ENCODE measurements at places on chromosomes 1 and 21. TPM values are rescaled to one million over a fixed set of nuclear protein-coding genes. Genes with fewer than 3 reads are reported as not detected.

Gene HSD3B1
- 0.27 TPM for total RNA-seq

Gene VAMP4
- 9.4 TPM for total RNA-seq

Gene BGLAP
- total RNA-seq = 0.67 TPM

DNA sequence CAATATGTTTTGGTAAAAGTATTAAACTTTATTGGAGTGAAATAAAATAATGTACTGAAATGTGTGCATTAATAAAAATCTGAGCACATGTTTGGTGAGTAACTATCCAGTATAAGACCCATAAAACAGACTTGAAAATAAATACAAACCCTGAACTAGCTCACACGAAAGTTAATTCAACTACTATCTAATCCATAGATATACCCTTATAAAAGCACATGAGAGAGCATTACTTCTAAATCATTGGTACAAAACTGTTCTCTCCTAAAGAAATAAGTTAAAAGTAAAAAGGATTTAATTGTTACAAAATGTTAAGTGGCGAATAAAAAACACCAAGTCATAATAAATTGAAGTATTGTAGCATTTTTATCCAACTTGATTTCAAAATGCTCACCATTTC is 295.6 kb downstream of the PTPRC start:
- no peaks in the 10 kb centered on the region for H3K36me3 ChIP-seq
- H3K4me1 ChIP-seq = peaks cover 12% of the 10 kb centered on the region
- DNase-seq = no peak
- no peaks in the 10 kb centered on the region for H3K27me3 ChIP-seq
- no peak overlapping the region for H3K4me3 ChIP-seq

- no peak overlapping the region for H3K27ac ChIP-seq
- DNase-seq = peak; percentile 65
- H3K4me1 ChIP-seq = no peaks in the 10 kb centered on the region
- H3K36me3 ChIP-seq = no peaks in the 10 kb centered on the region
Measured at GRCh38 chr1:192506741-192507155, 68.8 kb upstream of the RGS1 start.

GRCh38 chr1:197725044-197725443 is 50.2 kb downstream of the DENND1B start:
- H3K36me3 ChIP-seq = no peaks in the 10 kb centered on the region
- H3K4me3 ChIP-seq = no peak overlapping the region
- no peak overlapping the region for H3K27ac ChIP-seq
- DNase-seq = no peak

- no peaks in the 10 kb centered on the region for H3K4me1 ChIP-seq
- no peak within 1 kb of the TSS for H3K4me3 ChIP-seq
- H3K27ac ChIP-seq = no peak within 1 kb of the TSS
- no peak for DNase-seq
Measured at GRCh38 chr1:157099633-157100009, at the start of gene ETV3L. ETV3L (minus strand) TSS chr1:157099808; CDS start chr1:157099523, 285 bp downstream.

DNA sequence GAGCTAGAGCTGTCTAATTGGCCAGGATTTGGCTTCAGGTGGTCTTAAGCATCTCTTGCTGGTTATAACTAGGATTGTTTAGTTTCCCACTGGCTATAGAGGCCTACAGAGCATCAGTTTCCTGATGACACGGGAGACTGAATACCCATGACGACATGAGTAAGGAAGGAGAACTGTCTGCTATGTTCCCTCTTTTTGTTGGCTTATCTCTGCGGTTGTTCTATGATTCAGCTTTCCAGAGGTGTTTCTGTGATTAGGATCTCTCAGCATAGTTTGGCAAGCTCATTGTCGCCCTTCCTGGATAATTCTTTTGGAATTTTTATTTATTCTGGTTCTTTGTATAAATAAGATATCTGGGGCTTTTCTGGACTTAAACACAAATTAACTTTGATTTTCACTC is 163.4 kb downstream of the OLFM3 start:
- DNase-seq = no peak
- no peaks in the 10 kb centered on the region for H3K4me1 ChIP-seq
- H3K27ac ChIP-seq = no peak overlapping the region
- no peak overlapping the region for H3K4me3 ChIP-seq
- no peaks in the 10 kb centered on the region for H3K27me3 ChIP-seq

DNA sequence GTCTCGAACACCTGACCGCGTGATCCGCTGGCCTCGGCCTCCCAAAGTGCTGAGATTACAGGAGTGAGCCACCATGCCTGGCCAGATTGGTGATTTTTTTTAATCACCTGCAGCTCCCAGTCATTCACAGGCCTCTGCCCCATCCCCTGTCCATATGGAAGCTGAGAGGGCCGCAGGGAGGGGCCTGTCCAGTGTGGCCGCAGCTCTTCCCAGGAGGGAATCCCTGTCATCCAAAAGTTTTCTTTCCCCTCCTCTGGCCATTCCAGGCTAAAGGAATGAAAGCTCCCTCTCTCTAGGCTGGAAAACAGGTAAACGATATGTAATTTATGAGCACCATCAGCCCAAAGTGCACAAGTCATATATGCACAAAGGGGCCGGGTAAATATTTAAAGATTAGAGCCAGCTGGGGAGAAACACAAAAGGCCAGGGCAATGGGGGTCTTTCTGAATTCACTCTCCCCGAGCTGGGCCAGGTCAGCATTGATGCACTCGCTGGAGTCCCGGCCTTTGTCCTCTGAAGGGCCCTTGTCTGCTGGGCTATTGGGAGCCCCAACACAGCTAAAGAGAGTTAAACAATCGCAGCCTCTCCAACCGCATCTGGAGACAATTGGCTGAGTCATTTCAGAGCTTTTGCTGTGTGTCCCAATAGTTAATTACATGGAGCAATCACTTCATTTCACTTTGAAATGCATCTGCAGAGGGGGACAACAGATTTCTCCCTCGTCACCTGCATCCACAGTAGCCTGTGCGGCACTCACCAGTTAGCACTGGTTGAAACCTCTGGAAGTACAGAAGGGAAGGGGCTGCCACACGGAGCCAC is 3.8 kb upstream of the HES3 start:
- no peaks in the 10 kb centered on the region for H3K36me3 ChIP-seq
- no peak for DNase-seq
- H3K27ac ChIP-seq = no peak overlapping the region
- H3K4me1 ChIP-seq = peaks cover 9% of the 10 kb centered on the region
- no peak overlapping the region for H3K4me3 ChIP-seq

GRCh38 chr21:15121655-15122120 is 56.9 kb upstream of the NRIP1 start:
- H3K27ac ChIP-seq = no peak overlapping the region
- H3K36me3 ChIP-seq = no peaks in the 10 kb centered on the region
- peaks cover 2% of the 10 kb centered on the region for H3K4me1 ChIP-seq
- no peaks in the 10 kb centered on the region for H3K27me3 ChIP-seq

DNA sequence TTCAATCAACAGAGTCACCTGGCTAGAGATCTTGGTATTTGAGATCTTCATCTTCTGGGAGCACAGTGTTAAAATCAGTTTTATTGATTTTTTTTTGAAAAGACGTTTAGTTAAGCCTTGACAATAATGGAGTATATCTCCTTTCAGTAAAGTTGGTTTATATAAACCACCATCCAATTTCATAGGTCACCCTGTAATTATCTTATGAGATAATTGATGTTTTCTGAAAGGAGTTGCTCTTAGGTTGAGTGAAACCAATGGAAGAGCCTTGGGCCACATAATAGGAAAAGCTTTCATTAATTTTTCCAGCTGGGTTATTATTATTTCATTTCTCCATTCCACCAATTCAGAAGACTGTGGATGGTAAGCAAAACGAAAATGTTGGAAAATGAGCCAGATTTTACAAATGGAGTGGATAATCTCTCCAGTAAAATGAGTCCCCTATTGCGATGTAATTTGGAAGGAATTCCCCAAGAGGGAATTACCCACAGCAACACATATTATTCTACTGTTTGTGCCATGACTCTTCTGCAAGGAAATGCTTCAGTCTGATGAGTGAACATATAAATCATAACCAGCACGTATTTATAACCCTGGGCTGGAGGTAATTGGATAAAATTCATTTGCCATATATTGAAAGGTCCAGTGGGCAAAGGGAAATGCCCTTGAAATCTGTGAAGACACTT is 46.2 kb upstream of the TINAGL1 start:
- no peak for DNase-seq
- no peak overlapping the region for H3K27ac ChIP-seq
- no peak overlapping the region for H3K4me3 ChIP-seq
- no peaks in the 10 kb centered on the region for H3K36me3 ChIP-seq

DNA sequence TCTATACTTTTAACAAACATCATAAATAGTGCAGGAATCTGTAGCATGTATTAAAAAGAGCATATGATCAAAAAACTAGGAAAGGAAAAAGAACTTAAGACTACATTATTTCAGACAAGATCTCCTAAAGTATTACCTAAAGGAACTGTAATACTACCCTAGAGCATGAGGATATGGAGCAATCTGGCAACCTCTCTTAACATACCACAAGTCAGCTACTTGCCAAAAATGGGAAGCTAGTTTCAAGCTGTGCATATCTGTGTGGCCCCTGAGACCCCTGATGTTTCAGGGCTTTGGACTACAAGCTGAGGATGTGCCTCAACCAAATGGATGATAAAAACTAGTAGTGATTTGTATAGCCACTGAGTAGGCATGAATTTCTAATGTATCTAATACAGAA is 525.6 kb downstream of the PTBP2 start:
- H3K4me3 ChIP-seq = no peak overlapping the region
- H3K27me3 ChIP-seq = no peaks in the 10 kb centered on the region
- DNase-seq = no peak
- no peak overlapping the region for H3K27ac ChIP-seq
- no peaks in the 10 kb centered on the region for H3K36me3 ChIP-seq

DNA sequence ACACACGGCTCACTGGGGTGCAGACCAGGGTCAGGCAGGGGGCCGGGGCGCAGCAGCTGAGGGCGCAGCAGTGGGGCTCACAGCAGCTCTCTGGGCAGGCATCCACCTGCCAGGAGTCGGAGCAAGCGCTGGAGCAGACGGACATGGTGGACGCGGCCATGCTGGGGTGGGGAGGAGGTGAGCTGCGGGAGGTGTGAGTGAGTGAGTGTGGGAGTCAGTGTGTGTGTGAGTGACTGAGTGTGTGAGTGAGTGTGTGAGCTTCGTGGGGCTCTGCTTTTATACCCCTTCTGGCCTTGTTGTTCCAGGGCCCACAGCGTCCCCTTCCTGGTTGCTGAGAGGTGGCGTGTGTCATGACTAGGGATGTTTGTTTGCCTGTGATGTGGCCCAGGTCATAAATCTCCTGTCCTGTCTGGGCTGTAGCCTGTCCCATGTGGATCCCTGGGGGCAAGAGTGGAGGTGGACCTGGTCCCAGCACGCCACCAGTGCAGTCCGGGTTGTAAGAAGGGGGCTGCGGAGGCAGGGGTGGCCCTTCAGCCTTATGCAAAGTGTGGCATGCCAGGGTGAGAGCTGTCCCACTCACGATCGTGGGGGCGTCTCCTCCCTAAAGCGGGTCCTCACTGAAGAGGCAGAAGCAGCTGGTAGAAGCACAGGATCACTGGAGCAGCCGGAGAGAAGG is at the start of gene KRTAP10-1:
KRTAP10-1 (minus strand) TSS at position 205 of the 676 bp plus-strand sequence; CDS start at position 160, 45 bp downstream.
- no peak within 1 kb of the TSS for H3K27ac ChIP-seq
- DNase-seq = no peak
- no peaks in the 10 kb centered on the region for H3K27me3 ChIP-seq
- H3K4me1 ChIP-seq = no peaks in the 10 kb centered on the region
- no peak within 1 kb of the TSS for H3K4me3 ChIP-seq

DNA sequence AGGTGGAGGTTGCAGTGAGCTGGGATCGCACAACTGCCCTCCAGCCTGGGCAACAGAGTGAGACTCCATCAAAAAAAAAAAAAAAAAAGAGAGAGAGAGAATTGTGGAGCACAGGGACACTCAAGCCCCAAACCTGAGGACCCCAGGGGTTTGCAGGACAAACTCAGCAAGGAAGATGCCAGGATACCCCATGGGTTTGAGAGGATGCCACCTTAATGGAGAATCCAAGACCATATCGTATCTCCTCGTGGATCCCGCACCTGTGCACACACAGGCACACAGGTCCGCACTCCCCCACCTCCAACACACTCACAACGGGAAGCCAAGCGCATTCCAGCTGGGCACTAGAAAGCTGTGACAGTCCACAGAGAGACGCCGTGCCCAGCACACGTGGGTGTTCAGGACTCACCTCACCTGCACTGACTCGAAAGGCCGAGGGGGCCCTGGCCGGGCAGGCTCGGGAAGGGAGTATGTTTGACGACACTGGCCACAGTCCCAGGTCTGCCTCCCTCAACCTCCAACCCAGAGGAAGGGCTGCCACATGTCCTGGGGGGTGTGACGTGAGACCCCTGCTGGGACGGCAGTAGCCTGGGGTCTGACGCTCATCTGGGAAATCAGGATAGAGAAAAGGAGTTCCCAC is 11.1 kb downstream of the CHD5 start:
- no peak overlapping the region for H3K27ac ChIP-seq
- H3K4me1 ChIP-seq = no peaks in the 10 kb centered on the region
- peaks cover 35% of the 10 kb centered on the region for H3K27me3 ChIP-seq
- no peak overlapping the region for H3K4me3 ChIP-seq
- H3K36me3 ChIP-seq = no peaks in the 10 kb centered on the region

- no peaks in the 10 kb centered on the region for H3K27me3 ChIP-seq
- H3K4me1 ChIP-seq = peaks cover 50% of the 10 kb centered on the region
- H3K27ac ChIP-seq = peak overlapping the region; percentile 89
- no peak overlapping the region for H3K4me3 ChIP-seq
Measured at GRCh38 chr1:156691191-156691590, 14.0 kb upstream of the NES start.

- no peak overlapping the region for H3K27ac ChIP-seq
- H3K36me3 ChIP-seq = no peaks in the 10 kb centered on the region
- peaks cover 3% of the 10 kb centered on the region for H3K4me1 ChIP-seq
- no peak overlapping the region for H3K4me3 ChIP-seq
- H3K27me3 ChIP-seq = no peaks in the 10 kb centered on the region
Measured at GRCh38 chr1:157369808-157370521, 182.3 kb downstream of the FCRL5 start.

- no peak overlapping the region for H3K4me3 ChIP-seq
- H3K36me3 ChIP-seq = peaks cover 19% of the 10 kb centered on the region
- H3K27me3 ChIP-seq = no peaks in the 10 kb centered on the region
- DNase-seq = no peak
- H3K27ac ChIP-seq = no peak overlapping the region
Measured at GRCh38 chr1:42201986-42202385, 37.4 kb upstream of the GUCA2A start.

- no peaks in the 10 kb centered on the region for H3K27me3 ChIP-seq
- DNase-seq = peak; percentile 59
- H3K27ac ChIP-seq = peak overlapping the region; percentile 83
- peaks cover 21% of the 10 kb centered on the region for H3K4me1 ChIP-seq
- no peaks in the 10 kb centered on the region for H3K36me3 ChIP-seq
- peak overlapping the region; percentile 96 for H3K4me3 ChIP-seq
Measured at GRCh38 chr1:65254320-65255034, 54.9 kb upstream of the DNAJC6 start.

DNA sequence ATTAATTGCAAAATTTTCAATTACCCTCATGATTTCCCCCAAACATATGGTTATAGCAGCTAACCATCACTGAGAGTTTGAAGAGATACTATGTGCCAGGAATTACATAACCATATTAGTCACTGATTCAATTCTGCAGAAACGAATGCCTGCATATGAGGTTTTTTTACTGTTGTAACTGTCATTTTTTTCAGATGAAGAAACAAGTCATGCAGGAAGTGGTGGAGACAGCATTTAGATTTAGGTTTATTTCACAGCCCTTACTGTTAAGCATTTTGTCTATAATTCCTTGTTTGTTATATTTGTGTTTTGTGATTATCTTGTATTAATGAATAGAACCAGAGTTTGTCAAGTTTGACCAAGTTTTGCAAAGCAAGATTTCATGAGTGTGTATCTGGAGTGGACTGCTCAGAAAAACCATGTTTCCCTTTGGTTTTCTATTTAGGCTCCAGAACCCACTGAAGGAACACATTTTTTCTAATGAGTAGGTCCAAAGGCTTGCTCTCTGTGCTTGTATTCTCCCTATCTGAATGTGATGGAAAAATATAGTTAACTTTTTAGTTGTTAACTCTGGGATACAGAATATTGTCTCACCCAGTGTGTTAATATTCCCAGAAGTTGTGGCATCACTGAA is 308.5 kb upstream of the ADAMTS5 start:
- no peaks in the 10 kb centered on the region for H3K36me3 ChIP-seq
- H3K4me1 ChIP-seq = no peaks in the 10 kb centered on the region
- H3K27me3 ChIP-seq = no peaks in the 10 kb centered on the region
- H3K27ac ChIP-seq = no peak overlapping the region
- H3K4me3 ChIP-seq = no peak overlapping the region
- peak; percentile 78 for DNase-seq
